A549 treated with GW870086 at 1 μM for 4 hours (cell line): ENCODE measurements at places on chromosomes 2 and 18. TPM values are rescaled to one million over a fixed set of nuclear protein-coding genes. Genes with fewer than 3 reads are reported as not detected.

FAM237A gene
- total RNA-seq: not detected in 5 replicates

PAIP2B gene
- total RNA-seq: 0.19 to 0.30 TPM (median 0.28 TPM) in 5 replicates

RND3 gene
- 44.2 to 54.3 TPM (median 48.1 TPM) in 5 replicates for total RNA-seq

CPLX4 gene
- total RNA-seq: not detected in 5 replicates

FECH gene
- 33.0 to 40.0 TPM (median 37.2 TPM) in 5 replicates for total RNA-seq

ID2 gene
- 79.7 to 136 TPM (median 112 TPM) in 5 replicates for total RNA-seq

SPP2 gene
- not detected in 5 replicates for total RNA-seq

SIX2 gene
- total RNA-seq: 0.23 to 0.56 TPM (median 0.43 TPM) in 5 replicates

DRC1 gene
- total RNA-seq: 0.19 to 0.45 TPM (median 0.30 TPM) in 5 replicates

KDM3A gene
- total RNA-seq: 21.2 to 29.8 TPM (median 24.8 TPM) in 5 replicates

TRIM43 gene
- 0.13 TPM in 1 of 5 replicates, not detected in the others for total RNA-seq

CASP8 gene
- 30.1 to 35.6 TPM (median 33.4 TPM) in 5 replicates for total RNA-seq

FBXO41 gene
- total RNA-seq: 3.5 to 5.6 TPM (median 5.1 TPM) in 5 replicates

METTL5 gene
- total RNA-seq: 65.0 to 79.5 TPM (median 69.9 TPM) in 5 replicates

PRKAG3 gene
- not detected in 5 replicates for total RNA-seq

ABCG8 gene
- not detected in 5 replicates for total RNA-seq

ERFE gene
- total RNA-seq: 6.7 to 9.2 TPM (median 7.7 TPM) in 5 replicates

MREG gene
- total RNA-seq: 4.9 to 5.8 TPM (median 5.3 TPM) in 5 replicates

DSG2 gene
- total RNA-seq: 43.0 to 68.6 TPM (median 65.3 TPM) in 5 replicates

MALL gene
- 166 to 184 TPM (median 172 TPM) in 5 replicates for total RNA-seq

DAW1 gene
- total RNA-seq: 1.8 to 2.8 TPM (median 2.4 TPM) in 5 replicates

SERPINB8 gene
- 7.8 to 12.2 TPM (median 8.8 TPM) in 5 replicates for total RNA-seq

DNAJC5G gene
- total RNA-seq: not detected in 5 replicates

MC5R gene
- not detected in 5 replicates for total RNA-seq

FAM110C gene
- total RNA-seq: 0.13 to 0.71 TPM (median 0.23 TPM) in 5 replicates

PTPRM gene
- 27.8 to 36.9 TPM (median 32.3 TPM) in 5 replicates for total RNA-seq

COL4A3 gene
- total RNA-seq: 0.50 to 1.2 TPM (median 0.59 TPM) in 5 replicates

TMX3 gene
- total RNA-seq: 14.1 to 27.0 TPM (median 21.2 TPM) in 5 replicates

ASXL3 gene
- not detected in 5 replicates for total RNA-seq

ADD2 gene
- total RNA-seq: 18.8 to 27.9 TPM (median 24.0 TPM) in 5 replicates

TCF7L1 gene
- 7.7 to 9.9 TPM (median 8.5 TPM) in 5 replicates for total RNA-seq

RAMP1 gene
- total RNA-seq: not detected in 5 replicates

EIF2B4 gene
- 54.9 to 62.2 TPM (median 58.8 TPM) in 5 replicates for total RNA-seq

DSG1 gene
- total RNA-seq: not detected in 5 replicates

GCG gene
- total RNA-seq: not detected in 5 replicates

L3MBTL4 gene
- not detected in 5 replicates for total RNA-seq

FZD7 gene
- 5.5 to 7.3 TPM (median 6.6 TPM) in 5 replicates for total RNA-seq

ALPG gene
- 0.24 to 0.47 TPM (median 0.38 TPM) in 5 replicates for total RNA-seq

HOXD13 gene
- total RNA-seq: 0.16 to 0.35 TPM (median 0.19 TPM) in 5 replicates

ALKAL2 gene
- not detected in 5 replicates for total RNA-seq

TUBB8B gene
- total RNA-seq: not detected in 5 replicates

DSC3 gene
- total RNA-seq: 1.2 to 1.7 TPM (median 1.5 TPM) in 5 replicates

NIFK gene
- total RNA-seq: 57.0 to 82.2 TPM (median 73.0 TPM) in 5 replicates

COL5A2 gene
- total RNA-seq: 41.6 to 76.5 TPM (median 71.6 TPM) in 5 replicates

REG3G gene
- not detected in 5 replicates for total RNA-seq

TUBA3E gene
- 0.29 to 0.83 TPM (median 0.62 TPM) in 5 replicates for total RNA-seq

SERPINB12 gene
- total RNA-seq: not detected in 5 replicates

C1QL2 gene
- 0.18 to 0.57 TPM (median 0.34 TPM) in 5 replicates for total RNA-seq

AQP12A gene
- total RNA-seq: not detected in 5 replicates

BCL11A gene
- 0.10 to 0.36 TPM in 2 of 5 replicates, not detected in the others for total RNA-seq

RAB12 gene
- total RNA-seq: 19.9 to 27.6 TPM (median 26.5 TPM) in 5 replicates

LRRC30 gene
- total RNA-seq: not detected in 5 replicates

TCF23 gene
- total RNA-seq: not detected in 5 replicates
